T1000 (cell line): ENCODE measurements at places on chromosomes 16 and 17.

GRCh38 chr16:86072328-86073102 lies 173.6 kb downstream of the IRF8 start:
- DNase-seq: peak; percentile 34

DNA sequence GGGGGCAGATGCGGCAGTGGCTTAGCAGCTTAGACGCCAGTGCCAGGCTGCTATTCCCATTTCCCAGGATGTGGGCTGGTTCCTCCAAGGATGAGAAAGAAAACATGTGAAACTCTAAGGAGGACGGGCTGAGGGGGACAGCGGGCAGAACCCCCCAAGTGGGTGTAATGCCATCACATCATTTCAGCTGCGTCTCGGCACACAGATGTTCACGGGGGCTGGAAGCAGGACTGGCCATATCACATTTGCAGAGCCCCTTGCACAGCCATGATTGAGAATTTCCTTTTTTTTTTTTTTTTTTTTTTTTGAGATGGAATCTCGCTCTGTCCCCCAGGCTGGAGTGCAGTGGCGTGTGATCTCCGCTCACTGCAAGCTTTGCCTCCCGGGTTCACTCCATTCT lies 15.3 kb upstream of the GINS2 start:
- DNase-seq: no peak

DNA sequence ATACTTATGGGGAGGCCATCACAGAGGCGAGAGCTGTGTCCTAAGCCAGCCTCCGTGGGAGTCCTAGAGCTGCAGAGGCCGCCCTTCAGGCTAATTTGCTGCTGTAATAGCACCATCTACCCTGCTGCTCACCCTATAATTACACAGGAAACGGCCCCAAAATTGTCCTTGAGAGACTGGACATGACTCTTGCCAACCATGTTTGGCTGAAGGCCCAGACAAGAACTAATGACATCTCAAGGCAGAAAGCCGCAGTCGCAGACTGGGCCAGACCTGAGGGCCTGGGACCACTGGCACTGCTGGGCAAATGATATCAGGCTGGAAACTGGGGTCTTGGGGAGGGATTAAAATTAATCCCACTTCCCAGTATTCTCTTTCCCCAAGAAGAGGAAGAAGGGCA lies 24.1 kb downstream of the PSMD7 start:
- DNase-seq: no peak

- no peak for DNase-seq
These were observed 23.1 kb upstream of the ITGAX start for GRCh38 chr16:31331807-31332301.

DNA sequence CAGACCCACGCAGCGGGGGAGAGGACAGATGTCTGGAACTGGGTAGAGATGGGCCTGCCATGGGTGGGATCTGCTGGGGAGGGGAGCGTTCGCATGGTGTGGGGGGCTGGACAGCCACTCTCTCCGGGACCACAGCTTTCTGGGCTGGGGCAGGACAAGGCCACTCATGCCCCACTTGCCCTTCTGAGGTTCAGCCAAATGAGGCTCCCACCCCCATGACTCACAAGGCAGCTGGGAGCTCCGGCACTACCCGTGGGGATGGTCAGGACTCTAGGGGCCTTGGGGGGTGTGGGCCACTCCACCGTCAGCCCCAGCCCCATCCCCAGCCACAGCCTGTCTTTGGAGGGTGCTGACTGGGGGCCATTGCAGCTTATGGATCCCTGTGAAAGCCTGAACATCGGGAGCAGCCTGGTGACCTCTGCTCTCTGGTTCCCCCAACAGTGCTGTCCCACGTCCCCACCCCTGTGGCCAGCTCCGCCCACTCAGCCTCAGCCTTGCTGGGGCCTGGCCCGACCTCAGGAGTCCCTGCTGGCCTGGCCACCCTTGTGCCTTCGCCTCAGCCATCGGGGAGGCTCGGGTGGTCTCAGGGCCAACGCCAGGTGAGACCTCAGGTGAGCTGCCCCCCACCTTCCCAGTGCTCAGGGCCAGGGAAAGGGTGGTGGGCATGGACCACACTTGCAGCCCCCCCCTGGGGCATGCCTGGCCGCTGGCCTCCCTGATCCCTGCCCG lies 4.7 kb upstream of the CDH15 start:
- no peak for DNase-seq

- DNase-seq: peak; percentile 72
These were observed 5.8 kb upstream of the KIFC3 start for GRCh38 chr16:57807968-57808528.

DNA sequence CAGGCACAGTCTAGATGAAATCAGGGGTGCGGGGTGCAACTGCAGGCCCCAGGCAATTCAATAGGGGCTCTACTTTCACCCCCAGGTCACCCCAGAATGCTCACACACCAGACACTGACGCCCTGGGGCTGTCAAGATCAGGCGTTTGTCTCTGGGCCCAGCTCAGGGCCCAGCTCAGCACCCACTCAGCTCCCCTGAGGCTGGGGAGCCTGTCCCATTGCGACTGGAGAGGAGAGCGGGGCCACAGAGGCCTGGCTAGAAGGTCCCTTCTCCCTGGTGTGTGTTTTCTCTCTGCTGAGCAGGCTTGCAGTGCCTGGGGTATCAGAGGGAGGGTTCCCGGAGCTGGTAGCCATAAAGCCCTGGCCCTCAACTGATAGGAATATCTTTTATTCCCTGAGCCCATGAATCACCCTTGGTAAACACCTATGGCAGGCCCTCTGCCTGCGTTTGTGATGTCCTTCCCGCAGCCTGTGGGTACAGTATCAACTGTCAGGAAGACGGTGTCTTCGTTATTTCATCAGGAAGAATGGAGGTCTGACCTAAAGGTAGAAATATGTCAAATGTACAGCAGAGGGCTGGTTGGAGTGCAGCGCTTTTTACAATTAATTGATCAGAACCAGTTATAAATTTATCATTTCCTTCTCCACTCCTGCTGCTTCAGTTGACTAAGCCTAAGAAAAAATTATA lies 1.6 kb downstream of the HBA1 start:
- no peak for DNase-seq

DNA sequence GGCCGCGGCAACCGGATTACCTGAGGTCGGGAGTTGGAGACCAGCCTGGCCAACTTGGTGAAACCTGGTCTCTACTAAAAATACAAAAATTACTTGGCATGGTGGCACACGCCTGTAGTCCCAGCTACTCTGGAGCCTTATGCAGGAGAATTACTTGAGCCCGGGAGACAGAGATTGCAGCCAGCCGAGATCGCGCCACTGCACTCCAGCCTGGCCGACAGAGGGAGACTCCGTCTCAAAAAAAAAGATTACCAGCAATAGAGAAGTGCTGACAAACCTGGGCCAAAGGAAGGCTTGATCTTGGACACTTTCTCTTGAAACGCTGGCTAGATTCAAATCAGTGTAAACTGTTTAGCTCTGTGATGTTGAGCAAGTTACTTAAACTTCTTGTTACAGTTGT lies 4.3 kb downstream of the MT1H start:
- DNase-seq: no peak

GRCh38 chr17:71934520-71934919 lies 186.3 kb upstream of the SOX9 start:
- DNase-seq: no peak

DNA sequence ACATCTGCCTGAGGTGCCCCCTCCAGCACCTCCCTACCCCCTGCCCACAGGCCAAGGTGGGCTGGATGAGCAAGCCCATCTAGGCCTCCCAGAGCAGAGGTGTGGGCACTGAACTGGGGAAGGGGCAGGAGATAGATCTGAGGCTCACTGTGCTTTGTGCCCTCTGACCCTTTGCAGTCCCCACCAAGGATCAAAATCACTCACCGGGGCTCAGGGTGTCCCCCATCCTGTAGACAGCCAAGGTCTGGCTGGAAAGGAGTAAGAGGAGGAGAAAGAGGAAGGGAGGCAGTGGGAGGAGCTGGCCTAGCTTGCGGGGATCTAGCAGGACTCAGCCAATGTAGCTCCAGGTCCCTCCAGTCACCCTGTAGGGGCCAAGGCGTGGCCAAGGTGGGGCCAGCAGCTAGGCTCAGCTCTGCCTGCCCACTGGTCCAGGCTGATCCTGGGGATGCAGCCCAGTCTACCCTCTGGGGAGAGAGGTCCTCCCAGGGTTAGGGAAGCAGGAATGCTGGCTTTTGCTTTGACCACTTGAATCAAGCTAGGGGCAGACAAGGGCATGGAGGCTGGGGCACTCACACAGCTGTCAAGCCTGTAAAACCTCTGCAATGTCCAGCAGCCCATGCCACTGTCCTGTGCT lies 1.8 kb downstream of the SLC12A4 start:
- DNase-seq: no peak

GRCh38 chr17:29583324-29584248 lies 5.9 kb downstream of the GIT1 start:
- DNase-seq: no peak

- no peak for DNase-seq
These were observed 7.0 kb downstream of the DHX40 start for GRCh38 chr17:59572301-59572924.

DNA sequence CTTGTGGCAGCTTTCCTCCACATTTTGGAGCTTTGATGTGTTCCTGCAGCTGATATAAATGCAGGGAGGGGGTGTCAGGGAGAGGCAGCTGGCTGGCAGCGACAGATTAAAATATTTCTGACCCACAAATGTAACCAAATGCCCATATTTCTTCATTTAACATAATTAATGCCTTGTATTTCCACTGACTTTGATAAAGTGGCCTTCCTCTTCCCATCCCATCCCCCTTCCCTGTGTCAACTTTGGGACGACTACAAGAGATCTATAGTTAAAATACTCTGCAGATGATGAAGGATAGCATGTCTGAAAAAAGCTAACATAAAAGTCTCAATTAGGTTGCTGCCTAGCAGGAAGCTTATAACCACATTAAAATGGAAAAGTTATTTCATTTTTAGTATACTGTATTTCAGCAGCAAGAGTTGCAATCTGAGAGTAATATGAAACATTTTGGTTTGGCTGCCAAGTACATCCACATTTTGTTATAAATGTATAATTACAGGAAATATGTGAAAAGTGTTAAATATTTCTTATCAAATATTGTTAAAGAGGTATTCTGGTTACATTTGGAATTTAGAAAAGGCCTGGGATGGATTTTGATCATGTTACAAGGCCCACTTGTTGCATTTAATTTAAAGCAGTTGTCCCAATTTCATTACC lies 238.7 kb upstream of the TBX2 start:
- DNase-seq: no peak

DNA sequence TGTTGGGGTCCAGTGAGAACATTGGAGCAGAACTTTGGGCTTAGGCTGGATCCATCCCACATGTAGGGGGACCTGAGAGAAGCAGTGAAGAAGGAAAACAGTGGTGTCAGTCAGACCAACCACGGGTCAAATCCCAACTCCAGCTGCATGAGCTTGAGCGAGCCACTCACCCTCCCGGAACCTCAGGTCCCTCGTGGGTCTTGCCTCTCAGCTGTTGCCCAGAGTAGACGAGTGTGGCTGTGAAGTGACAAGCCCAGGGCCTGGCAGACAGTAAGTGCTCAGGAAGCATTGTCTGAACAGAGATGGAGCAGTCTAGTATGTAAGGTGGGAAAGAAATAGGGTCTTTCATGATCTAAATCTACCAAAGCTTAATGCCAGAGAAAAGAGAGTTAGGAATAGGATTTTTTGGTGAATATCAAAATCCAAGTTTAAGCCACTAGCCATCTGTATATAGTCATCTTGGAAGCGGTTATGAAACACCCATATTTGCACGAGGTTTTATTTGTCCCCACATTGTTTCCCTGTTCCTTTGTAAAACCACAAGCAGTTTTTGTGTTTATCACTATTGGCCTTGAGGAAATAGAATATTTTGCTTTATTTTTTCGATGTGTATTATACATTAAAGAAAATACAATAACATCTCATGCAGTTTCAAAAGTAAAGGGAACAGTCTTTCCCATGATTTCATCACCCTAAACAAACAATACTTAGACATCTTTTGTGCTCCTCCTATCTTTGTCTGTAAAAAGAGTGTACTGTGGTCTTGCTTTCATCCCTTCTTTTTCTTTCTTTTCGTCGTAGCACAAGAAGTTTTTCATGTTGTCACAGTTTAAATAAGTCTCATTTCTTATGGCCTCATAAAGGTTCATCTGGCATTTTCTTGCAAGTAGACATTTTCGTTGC lies 112.0 kb downstream of the CLEC16A start:
- DNase-seq: no peak

- no peak for DNase-seq
These were observed 89.1 kb downstream of the TBC1D16 start for GRCh38 chr17:79946352-79947231.

DNA sequence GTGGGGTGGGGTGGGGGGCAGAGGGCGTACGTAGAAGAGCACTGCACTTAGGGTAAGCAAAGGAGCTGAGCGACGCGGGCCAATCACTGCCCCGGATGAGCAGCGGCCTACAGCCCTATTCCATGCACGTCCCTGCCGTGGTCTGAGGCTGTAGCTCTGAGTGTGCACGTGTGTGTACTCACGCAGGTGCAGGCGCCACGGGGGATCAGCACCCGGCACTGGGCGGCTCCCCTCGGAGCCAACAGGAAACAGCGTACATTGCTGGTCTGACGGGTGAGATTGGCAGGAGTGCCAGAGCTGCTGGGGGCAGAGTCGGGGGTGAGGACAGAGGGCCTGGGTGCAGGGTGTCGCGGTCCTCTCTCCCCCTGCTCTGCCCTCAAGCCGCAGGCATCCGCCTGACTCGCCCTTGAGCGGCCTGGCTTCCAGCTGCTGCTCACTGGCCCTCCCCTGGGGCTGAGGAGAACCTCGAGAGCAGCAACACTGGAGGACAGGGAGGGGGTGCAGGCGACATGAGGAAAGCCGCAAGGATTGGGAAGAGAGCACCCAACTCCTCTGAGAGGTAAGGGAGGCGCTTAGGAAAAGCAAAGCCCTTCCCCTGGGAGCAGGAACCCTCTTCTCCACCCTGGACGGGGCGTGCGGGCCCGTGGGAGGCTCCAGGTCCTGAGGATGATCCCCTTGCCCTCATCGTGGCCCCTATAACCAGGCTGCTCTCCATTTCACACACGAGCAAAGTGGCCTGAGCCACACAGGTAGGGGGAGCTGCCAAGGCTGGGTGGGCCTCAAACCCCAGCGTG lies 57.8 kb downstream of the ENGASE start:
- no peak for DNase-seq

DNA sequence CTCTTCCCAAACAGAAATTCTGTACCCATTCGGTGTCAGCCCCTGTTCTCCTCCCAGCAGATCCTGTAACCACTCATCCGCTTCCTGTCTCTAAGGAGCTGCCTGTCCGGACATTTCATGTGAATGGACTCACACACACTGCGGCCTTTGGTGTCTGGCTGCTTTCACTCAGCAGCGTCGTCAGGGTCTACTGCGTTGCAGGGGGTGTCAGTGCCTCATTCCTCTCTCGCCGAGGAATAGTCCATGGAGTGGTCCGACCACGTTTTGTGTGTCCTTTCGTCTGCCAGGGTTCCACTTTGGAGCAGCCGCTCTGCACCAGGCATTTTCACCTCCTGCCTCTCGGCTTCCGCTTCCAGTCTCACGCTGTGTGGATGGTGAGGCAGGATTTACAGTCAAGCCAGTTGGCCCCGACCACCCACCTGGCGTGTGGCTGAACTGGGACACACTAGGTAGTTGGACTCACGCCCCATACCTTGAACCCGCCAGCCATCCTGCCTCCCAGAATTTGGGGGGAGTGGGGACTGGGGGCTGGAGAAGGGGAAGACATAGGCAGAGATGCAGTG lies 188.2 kb upstream of the CIBAR2 start:
- DNase-seq: no peak
